ENCODE measurements at places on chromosomes 1 and 21.

DNA sequence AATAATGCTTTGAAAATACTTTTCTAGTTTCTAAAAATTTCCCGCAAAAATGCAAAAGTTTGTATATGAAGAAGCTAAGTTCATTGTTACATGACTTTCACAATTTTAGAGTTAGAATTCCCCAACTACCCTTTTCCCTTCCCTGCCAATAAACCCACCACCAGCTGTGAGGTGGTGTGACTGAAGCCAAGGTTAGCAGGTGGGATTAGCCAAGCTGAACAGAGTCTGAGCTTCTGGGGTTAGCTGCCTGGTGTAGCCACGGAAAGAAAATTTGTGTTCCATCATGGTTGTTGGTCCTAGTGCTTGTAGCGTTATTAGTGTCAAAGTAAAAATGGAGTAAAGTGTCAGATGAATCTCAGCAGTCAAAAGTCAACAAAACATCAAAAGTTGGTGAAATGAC is 110.9 kb downstream of the ASTN1 start:
- DNase-seq: no peak

- DNase-seq: no peak
Measured at GRCh38 chr1:225592362-225593025, 60.4 kb downstream of the ENAH start.

- no peak for DNase-seq
Measured at GRCh38 chr1:66271904-66272254, 262.1 kb upstream of the SGIP1 start.

- DNase-seq: no peak
Measured at GRCh38 chr1:17831597-17831996, 76.5 kb downstream of the ACTL8 start.

DNA sequence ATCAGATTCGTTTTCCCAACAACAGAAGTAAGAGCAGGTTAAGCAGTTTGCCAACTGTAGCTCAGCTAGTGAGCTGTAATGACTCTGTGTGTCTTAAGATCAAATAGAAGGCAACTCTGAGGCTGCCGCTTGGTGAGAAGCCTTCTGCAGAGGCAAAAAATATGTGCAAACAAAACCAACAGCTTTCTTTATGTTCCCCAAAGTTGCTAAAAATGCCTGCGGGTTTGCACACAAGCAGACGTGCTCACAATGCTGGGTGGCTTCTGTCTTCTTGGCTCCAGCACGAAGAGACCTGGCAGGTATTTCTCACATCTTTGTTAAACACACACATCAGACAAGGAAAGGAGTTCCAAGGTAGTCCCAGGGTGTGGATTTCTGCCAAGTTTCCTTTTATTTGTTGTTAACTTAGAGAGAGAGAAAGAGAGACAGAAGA is 158.9 kb upstream of the JUN start:
- peak; percentile 29 for DNase-seq

GRCh38 chr1:71695821-71696220 is 586.5 kb downstream of the NEGR1 start:
- DNase-seq: no peak

Data from T-cell (primary cell).